ENCODE measurements at places on chromosomes 1 and 21. TPM values are rescaled to one million over a fixed set of nuclear protein-coding genes. Genes with fewer than 3 reads are reported as not detected.

DNA sequence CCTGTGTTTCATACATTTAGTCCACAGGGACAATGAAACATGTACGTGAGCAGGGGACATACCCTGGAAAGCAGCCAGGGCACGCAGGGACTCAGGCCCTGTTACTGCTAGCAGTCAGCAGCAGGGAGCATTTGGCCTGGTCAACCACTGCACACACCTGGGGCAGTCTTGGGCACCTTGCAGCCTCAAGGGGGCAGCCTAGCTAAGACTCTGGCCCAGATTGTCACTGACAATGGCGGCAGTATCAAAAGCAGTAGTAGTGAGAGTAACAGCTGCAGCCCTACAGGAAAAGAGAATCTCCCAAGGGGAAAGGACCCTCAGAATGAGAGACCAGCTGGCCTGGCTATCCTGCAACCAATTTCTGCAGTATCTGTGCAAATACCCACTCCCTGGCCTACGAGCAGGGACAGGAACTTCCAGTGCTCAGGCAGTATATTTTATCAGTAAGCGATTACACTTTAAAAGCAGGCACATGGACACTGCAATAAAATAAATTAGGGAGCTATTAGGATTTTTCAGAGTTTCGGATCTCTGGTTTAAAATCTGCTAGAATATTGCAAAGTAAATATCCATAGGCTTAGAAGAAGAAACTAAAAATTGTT lies 475.6 kb downstream of the LTN1 start:
- peak; percentile 80 for DNase-seq

DNA sequence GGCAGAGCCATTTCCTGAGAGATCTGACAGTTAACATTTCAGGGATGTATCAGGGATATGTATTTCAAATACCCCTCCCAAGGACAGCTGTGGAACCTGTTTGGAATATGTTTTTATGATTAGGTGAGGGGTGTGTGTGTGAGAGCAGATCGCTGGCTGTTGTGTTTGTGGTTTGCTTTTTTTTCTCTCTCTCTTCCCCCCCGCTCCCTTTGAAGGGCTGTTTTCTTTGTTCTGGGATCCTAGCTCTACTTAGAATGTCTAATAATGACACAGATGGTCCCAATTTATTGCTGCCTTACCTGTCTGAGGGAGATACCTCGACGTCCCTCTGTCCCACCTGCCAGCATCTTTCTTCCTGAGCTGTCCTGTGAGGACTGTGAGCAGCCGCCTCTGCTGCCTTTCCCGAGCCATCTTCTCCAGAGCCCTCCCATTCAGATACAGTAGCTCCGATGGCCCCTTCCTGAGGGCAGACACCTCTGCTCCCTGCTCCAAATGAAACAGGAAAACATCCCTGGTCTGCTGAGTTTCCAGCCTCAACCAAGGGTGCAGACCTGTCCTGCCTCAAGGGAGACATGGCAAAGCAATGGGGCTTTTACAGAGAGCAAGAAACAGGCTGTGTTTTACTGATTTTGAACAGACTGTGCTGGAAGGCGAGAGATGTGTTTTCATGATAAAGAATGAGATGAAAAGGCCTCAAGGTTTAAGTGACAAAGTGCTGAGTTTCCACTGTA lies 138.0 kb upstream of the TNR start:
- DNase-seq = no peak

DNA sequence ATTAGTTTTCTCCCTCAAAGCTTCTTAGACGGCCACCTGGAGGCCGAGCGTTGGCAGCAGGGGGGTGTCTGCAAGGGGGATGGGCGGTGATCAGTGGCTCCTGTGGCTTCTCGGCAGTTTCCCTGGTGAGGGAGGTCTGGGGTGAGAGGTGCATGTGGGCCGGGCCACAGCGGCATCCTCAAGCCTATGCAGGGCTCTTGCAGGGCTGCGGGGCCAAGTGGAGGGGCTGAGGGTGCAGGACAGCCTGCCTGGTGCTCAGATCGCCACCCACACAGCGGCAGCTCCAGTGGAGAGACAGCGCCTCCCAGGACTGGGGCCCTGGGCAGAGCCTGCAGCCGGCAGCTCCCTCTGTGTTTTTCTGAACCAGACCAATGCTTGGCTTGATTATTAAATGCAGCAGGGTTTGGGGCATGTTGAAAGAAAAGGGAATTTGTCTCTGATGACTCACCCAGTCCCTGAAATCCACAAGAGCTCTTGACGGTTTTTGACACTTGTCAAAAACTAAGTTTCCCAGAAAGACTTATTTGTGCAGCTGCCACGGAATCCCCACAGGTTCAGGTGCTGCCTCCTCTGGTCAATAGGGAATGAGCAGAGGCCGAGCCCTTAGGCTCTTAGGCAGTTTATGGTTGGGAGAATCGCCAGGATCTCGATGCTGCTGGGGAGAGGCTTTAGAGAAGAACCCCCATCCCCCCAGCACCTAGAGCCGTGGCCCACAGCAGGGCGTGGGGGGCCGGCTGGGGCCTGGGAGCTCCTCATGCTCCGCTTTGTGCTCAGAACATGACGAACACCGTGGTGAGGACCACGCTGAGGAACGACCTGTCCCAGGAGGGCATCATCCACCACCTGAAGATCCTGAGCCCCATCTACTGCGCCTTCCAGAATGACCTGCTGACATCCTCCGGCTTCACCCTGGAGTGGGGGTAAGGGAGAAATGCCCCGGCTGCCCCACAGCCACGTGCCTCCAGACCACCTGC lies 54.7 kb downstream of the UMODL1 start:
- peak; percentile 28 for DNase-seq

DNA sequence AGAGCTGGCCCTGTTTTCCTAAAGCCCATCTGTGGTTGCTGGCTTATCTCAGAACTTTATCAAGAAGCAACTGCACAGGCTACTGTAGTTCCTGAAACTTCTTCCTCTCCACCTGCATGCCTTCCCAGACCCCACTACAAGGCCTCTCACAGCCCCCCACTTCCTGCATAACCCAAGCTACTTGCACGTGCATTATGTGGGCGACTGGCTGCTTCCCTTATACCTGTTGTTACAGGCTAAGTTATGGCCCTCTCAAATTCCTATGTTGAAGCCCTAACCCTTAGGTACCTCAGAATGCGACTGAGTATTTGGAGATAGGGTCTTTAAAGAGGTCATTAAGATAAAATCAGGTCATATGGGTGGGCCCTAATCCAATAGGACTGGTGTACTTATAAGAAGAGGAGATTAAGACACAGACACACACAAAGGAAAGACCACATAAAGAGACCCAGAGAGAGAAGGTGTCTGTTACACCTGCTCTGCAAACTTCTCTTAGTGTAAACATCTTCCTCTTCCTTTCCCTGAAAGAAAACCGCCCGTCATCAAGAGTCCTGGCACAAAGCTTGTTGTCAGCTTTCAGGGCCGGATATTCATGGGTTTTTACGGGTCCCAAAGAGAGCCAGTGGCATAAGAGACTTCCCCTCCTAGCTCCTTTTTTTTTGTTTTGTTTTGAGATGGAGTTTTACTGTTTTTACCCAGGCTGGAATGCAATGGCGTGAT lies 5.1 kb downstream of the ZNF496 start:
- no peak for DNase-seq

- no peak for DNase-seq
These were observed 229.5 kb downstream of the PAPPA2 start for GRCh38 chr1:176692431-176692830.

DNA sequence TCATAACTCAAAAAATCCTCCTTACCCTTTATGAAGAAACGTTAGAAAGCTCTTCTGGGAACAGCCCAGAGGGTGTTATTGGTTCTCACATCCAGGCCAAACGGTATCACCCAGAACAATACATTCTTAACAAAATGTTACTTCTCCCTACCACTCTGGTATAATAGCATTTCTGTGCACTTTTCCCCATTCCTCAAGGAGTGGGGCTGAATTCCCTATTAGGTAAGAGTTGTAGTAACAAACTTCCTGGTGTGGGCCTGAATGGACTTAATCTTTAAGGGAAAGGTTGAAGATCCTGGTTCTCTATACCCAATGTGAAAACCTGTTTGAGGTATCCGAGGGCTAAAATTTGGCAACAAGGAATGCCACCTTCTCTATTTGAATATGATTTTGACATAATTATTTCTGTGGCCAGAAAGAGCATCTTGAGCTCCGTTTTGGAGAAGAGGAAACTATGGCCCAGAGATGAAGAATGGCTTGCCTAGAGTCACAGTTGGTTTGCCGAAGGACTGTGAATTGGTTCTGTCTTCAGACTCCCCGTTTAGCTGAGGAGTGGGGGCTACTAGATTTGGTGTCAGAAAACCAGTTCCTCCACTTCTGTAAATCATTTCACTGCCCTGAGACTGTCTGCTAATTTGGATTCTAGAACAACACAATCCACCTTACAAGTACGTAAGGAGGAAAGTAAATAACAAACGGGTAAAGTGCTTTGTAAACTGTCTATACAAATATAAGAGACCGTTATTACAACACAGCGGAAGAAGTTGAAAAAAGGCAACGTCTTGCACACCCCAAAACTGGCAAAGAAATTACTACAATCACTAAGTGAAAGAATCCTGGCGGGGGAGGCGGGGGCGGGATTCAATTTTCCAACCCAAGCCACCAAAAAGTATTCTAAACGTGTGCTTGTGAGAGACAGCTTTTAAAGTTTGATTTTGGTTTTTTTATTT lies 2.3 kb downstream of the ANP32E start:
- peak; percentile 73 for DNase-seq

- no peak for DNase-seq
These were observed 22.4 kb upstream of the DDOST start for GRCh38 chr1:20683614-20684013.

- no peak for DNase-seq
These were observed 16.0 kb downstream of the CYYR1 start for GRCh38 chr21:26557106-26557505.

DNA sequence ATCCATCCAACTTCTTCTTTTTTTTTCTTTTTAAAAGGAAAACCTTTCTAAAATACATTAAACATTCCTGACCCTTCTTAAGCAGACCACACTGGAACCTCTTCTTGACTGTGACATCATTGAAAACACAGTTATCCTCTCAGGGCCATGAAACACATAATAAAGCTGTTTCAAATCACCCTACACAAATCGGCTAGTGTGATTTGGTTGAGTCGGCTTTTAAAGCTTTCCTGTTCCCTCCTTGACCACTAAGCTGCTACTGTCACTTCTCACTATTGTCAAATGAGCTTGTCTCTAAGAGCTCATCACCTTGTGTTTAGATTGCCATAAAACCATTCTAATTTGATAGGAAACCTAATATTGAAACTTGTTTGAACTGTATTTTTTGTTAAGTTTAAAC lies 5.9 kb downstream of the USP24 start:
- no peak for DNase-seq

DNA sequence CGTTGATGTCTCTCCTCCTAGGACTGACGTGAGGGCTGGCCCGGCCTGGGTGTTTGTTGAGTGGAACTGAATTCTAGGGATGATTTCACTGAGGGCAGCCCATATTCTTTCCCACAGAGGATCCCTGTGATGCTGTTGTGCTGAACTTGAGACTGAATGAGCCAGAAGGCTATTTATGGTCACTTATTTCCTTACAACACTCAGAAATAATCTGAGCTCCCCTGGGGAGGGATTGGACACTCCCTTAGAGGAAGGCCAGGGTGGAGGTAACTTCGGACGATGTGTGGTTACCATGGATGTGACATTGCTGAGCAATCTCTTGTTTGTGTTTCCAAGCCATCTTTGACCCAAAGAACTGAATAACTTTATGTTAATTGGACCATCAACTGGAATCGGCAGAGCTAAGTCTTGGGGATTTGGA lies 5.1 kb upstream of the TMCO4 start:
- DNase-seq = no peak

DNA sequence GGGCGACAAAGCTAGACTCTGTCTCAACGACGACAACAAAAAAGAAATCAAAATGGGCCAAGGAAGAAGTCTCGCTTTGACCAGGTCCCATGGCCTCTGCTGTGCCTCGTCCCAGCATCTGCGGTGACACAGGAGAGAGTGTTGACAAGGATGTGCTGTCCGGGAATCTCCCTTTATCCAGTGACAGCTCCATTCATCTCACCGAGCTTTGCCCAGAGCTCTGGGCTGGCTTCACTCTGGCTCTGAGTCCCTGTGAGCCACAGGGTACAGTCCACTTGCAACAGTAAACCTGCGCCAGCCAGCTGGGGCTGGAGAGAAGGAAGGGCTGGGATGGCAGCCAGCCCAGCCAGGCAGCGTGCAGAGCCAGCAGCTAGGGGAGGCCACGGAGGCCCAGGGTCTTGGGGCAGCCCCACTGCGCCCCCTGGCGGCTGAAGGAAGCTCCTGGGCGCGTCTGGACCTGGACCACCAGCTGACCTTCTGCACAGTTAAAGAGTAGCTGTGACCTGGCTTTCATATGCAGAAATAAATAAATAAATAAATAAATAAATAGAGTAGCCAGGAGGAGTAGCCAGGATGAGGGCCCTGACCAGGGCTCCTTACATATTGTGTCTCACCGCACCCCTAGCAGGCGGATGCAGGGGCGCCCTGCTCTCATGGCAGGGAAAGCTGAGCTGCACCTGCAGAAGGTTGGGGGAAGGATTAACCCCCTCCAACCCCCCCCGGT lies 29.7 kb downstream of the ENO1 start:
- DNase-seq = peak; percentile 89

- no peak for DNase-seq
These were observed 25.9 kb downstream of the NIPAL3 start for GRCh38 chr1:24441480-24441879.

DNA sequence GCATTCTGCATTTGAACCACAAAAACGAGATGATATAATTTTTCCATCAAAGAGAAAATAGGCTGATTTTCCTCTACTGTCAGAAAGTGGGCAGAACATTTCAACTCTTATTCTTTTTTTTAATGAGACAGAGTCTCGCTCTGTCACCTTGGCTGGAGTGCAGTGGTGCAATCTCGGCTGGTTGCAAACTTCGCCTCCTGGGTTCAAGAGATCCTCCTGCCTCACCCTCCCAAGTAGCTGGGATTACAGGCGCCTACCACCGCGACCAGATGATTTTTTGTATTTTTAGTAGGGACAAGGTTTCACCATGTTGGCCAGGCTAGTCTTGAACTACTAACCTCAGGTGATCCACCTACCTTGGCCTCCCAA lies 11.6 kb downstream of the DSTYK start:
- DNase-seq = peak; percentile 52

Gene AIRE
- total RNA-seq = not detected

Gene SMAP2
- 258 TPM for total RNA-seq

Gene KIRREL1
- total RNA-seq = 0.21 TPM

Gene PGLYRP4
- not detected for total RNA-seq

Gene TMOD4
- total RNA-seq = 0.69 TPM
